HCEC 1CT (cell line): ENCODE measurements at places on chromosomes 7 and 10.
A peak's percentile ranks its signal among the peaks of the same experiment; 100 is the strongest.

GRCh38 chr10:60901561-60902235, 42.3 kb downstream of the RHOBTB1 start:
- DNase-seq: no peak

- no peak for DNase-seq
Measured at GRCh38 chr7:54847921-54848320, 88.9 kb upstream of the SEC61G start.

GRCh38 chr7:25831831-25832411, 320.1 kb upstream of the NFE2L3 start:
- DNase-seq: peak; percentile 31

- DNase-seq: peak; percentile 91
Measured at GRCh38 chr7:108406222-108406890, 49.9 kb downstream of the NRCAM start.

- DNase-seq: no peak
Measured at GRCh38 chr10:59055045-59055444, 121.4 kb upstream of the PHYHIPL start.

GRCh38 chr7:143406002-143406357, 2.7 kb downstream of the EPHA1 start:
- no peak for DNase-seq
